Lower leg skin (tissue), 4 donors: ENCODE measurements at places on chromosomes 7 and 10. TPM values are rescaled to one million over a fixed set of nuclear protein-coding genes. Genes with fewer than 3 reads are reported as not detected.

The VGF gene
- 6.3 TPM for total RNA-seq

The GPR15LG gene
- total RNA-seq = 10.3 TPM

The KCP gene
- not detected for total RNA-seq

The RSPH10B gene
- total RNA-seq = not detected

The ADAMTS14 gene
- 0.22 TPM for total RNA-seq
